Activated CD4-positive, alpha-beta T cell treated with anti-CD3 and anti-CD28 coated beads, Interleukin-2, amount 50 U/mL, for 16 hours (primary cell): ENCODE measurements at places on chromosomes 12 and 14.

DNA sequence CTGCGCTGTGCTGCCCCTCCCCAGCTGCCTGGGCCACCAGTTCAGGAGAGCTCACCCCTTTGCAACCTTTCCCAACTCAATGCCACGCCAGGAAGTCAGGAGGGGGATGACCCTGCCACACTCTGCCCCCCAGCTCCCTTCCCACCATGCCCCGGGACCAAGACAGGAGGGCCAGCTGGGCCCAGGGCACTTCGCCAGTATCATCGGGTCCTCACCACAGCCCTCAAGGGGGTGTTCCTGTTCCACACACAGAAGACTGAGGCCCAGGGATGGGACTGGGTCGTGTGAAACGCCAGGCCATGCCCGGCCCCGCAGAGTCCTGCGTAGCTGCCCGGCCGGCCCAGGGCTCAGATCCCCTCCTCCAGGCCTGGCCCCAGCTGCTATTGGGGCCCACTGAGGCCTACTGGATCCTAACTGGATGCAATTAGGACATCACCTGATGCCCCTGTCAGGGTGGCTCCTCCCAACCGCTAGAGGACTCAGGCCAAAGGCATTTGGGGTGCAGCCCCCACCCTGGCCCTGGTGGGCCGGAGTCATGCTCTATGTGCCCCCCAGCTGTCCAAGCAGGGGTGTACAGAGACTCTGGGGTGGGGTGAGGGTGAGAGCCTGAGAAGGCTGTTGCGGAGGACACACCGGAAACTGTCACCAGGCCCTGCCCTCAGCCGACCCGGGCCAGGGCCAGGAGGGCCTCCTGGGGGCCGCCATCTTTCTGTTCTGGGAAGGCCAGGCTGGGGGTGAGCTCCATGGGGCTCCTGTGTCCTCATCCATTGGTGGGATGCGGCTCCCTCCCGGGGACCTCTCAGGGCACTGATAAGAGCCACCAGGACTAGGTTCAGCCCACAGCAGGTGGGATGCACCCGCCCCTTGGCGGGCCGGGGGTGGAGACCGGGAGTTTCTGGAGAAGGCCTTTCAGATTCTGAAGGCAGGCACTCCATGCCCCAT lies 29.3 kb upstream of the ANKRD9 start:
- DNase-seq, result no peak

GRCh38 chr12:104975587-104976343 lies 10.4 kb upstream of the NOPCHAP1 start:
- no peak for DNase-seq

- DNase-seq, result no peak
These were observed 86.2 kb downstream of the RIN3 start for GRCh38 chr14:92599811-92600210.

GRCh38 chr12:93812626-93813025 lies 135.5 kb downstream of the CRADD start:
- no peak for DNase-seq

DNA sequence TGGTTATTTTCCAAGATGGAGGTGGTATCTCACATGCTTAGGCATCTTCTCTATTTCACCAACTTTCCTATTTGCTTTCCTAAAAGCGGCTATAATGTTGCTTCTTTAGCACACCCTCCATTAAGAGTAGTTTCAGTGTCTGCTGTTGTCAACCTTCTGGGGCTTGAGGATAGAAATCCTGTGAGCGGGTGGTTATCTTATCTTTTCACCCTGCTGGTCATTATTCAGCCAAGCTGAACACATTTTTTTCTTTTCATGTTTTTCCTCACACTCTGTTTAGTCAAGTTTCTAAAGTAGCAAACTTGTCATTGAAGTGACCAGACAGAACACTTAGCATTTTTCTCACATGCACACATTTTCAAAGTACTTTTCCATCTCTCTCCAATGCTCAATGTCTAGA lies 104.5 kb downstream of the SLC8A3 start:
- no peak for DNase-seq

DNA sequence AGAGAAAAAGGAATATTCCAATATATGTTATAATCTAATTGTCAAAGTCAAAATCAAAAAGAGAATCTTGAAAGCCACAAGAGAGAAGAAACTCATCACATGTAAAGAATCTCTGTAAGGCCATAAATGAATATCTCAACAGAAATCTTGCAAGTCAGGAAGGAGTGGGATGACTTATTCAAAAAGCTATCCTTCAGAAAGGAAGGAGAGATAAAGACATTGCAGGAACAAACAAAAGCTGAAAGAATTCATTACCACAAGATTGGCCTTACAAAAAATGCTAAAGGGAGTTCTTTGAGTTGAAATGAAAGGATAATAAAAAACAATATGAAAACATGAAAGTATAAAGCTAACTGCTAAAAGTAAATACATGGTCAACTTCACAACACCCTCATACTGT lies 286.8 kb downstream of the LRIG3 start:
- DNase-seq, result no peak

- DNase-seq, result no peak
These were observed 4.5 kb downstream of the SUOX start for GRCh38 chr12:56001487-56002100.

GRCh38 chr14:88870777-88871176 lies 46.3 kb downstream of the TTC8 start:
- no peak for DNase-seq

DNA sequence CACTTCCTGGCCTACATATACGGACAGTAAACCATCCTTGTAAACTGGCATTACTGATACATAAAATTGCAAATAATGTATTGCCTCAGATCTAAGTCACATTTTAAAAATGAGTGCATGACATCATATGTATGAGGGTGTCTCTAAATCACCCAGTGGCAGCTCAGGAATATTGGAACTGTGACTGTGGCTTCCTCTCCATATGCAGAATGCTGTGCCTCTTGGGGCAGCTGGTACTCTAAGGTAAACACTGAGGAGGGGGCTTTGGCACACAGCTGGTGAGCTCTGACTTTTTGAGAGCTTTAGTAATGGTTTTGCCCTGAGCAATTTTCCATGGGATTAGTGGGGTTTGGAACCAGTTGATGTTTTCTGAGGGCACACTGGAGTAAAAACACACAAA lies 263.7 kb downstream of the BMP4 start:
- no peak for DNase-seq

GRCh38 chr14:21097636-21098075 lies 799 bp downstream of the ZNF219 start:
- DNase-seq, result no peak

DNA sequence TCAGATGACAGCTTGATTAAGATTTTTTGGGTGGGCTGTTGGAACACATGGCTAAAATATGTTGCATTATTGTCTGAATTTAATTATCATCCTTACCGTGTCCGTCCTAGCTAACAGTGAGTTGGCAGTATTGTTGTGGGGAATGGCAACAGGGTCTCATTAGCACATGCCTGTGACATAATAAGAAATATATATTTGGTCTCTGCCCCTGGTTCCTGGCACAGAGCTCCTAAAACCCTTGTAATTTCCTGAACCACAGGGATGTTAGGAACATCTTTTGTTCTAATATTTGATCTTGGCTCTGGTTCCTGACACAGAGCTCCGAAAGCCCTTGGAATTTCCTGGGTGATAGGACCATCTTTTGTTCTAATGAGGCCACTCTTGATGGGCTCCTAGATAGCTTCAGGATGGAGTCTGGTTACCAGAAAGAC lies 76.0 kb downstream of the SYNE2 start:
- DNase-seq, result no peak

- DNase-seq, result no peak
These were observed 136.9 kb upstream of the PARP11 start for GRCh38 chr12:4009979-4010704.

DNA sequence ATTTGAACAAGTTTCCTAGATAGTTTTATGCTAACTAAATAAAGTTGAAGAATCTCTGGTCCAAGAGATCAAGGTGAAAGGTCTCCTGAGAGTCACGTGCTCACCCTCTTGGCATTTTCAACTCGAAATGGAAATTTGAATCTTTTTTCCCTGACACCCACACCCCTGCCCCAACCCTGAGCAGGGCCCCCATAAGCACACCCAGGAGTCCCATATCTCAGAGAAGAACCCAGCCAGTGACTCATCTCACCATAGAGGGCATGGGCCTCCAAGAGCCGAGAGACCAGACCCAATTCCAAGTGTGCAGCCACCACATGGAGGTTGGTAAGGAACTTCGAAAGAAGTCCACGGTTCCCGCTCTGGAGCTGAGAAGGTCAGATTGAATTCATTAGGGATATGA lies 32.6 kb downstream of the TEP1 start:
- no peak for DNase-seq

- DNase-seq, result no peak
These were observed 1116.9 kb upstream of the TMEM132C start for GRCh38 chr12:127150028-127150427.

GRCh38 chr12:80714846-80715245 lies 1.9 kb upstream of the MYF5 start:
- DNase-seq, result no peak

GRCh38 chr14:83908419-83908818 lies 1621.5 kb upstream of the FLRT2 start:
- no peak for DNase-seq

GRCh38 chr14:33029511-33029910 lies 90.8 kb downstream of the NPAS3 start:
- DNase-seq, result no peak

DNA sequence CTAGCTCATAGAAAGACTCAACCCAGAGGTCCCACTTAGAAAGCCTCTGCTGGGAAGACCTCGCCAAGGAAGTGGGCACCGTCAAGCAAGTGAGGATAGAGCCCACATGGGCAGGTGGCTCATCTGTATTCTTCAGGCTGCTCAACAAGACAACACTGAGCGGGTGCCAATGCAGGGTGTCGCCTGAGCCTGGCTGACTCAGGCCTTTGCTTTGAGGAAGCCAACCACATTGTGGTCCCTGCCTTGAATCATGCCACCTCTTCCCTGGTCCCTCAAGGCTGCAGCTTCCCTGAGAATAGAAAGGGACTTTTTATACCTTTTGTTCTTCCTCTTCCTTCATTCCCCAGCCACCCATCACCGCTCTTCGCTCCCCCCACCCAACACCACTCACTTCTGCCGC lies 2.1 kb upstream of the RNASE13 start:
- no peak for DNase-seq

DNA sequence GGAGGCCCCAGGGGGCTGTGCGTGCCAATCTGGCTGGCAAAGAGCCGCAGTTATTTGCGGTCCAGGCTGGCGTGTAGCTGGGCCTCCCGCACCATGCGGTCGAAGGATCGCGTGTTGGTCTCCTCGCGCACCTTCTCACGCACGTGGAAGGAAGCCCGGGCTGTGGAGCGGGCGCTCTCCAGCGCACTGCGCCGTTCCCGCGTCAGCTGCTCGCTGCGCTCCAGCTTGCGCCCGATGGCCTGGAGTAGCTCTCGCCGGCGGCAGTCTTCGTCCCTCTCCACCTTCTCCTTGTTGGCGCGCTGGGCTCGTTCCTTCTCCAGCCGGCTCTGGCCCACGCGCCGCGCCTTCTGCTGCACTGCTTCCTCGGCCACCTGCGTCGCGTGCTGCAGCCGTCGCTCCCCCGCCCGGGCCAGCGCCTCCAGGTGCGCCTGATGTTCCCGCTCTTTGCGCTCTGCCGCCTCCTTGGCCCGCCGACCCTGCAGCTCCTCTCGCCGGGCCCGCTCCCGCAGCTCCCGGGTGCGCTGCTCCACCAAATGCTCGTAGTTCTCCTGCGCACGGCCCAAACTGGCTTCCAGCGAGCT lies 3.1 kb downstream of the CCDC177 start:
- DNase-seq, result no peak

DNA sequence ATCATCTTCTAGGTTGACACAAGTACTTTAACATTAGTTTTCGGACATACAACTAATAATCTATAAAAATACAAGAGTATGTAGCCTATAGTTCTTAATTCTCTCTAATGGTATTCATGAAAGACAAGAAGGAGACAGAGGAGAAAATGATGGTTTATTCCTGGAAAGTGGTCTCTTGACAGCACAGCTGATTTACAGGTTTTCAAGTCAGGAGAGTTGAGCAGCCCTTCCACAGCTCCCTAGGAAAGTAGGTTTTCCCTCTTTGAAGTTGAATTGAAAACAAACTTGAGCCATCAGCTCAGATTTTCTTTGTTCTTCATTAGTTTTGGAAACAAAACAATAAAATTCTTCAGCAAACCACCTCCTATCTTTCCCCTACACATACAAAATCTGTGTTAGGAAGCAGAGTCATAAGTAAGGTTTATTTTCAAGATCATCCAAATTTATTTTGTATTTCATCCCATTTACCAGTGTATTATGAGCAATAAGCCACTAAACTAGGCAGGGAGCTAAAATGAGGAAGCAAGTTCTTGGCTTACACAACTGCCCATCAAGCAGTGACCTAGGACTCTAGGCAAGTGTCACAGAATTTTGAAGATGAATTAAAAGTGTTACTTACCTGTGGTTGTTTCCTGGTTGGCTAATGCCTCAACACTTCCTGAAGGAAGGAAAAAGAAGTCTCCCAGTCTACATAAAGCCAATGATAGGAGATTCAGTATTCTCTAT lies 357.0 kb downstream of the BCAT1 start:
- no peak for DNase-seq

GRCh38 chr12:54956322-54956721 lies 28.2 kb downstream of the TESPA1 start:
- DNase-seq, result no peak

- DNase-seq, result no peak
These were observed 227.8 kb downstream of the SPTSSA start for GRCh38 chr14:34234258-34234657.

DNA sequence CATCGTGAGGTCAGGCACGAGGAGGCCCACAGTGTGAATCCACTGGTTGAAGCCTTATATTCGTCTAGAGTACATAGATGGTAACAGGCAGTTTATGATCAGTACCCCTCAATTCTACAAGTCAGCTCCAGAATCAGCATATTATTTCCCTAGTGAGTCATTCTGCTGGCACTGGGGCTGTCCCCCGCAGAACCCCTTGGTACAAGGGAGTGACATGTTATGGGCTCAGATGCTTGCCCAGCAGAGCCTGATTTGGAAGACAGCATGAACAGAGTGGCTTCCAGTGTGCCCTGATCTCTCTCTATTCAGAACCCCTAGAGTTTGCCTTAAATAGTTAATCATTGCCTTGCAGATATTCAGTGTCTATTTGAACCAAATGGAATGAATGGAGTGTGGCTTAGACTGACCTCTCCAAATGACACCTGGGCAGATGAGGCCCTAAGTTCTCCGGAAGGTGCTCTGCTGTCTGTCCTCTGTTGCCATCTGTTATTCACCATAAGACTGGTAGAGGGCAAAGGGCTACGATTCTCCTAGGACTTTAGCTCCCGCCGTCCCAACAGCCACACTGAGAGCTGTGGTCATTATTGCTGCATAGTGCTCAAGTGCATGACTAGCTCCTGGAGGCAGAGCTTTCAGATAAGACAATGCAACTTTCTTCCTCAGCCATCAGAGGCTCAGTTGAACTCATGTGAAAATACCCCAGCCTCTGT lies 41.1 kb downstream of the CACNA2D4 start:
- DNase-seq, result no peak

GRCh38 chr14:100286484-100287191 lies 19.6 kb downstream of the SLC25A29 start:
- no peak for DNase-seq
